Mammary epithelial cell (primary cell): ENCODE measurements at places on chromosomes 3 and 15. TPM values are rescaled to one million over a fixed set of nuclear protein-coding genes. Genes with fewer than 3 reads are reported as not detected.
A peak's percentile ranks its signal among the peaks of the same experiment; 100 is the strongest.

DNA sequence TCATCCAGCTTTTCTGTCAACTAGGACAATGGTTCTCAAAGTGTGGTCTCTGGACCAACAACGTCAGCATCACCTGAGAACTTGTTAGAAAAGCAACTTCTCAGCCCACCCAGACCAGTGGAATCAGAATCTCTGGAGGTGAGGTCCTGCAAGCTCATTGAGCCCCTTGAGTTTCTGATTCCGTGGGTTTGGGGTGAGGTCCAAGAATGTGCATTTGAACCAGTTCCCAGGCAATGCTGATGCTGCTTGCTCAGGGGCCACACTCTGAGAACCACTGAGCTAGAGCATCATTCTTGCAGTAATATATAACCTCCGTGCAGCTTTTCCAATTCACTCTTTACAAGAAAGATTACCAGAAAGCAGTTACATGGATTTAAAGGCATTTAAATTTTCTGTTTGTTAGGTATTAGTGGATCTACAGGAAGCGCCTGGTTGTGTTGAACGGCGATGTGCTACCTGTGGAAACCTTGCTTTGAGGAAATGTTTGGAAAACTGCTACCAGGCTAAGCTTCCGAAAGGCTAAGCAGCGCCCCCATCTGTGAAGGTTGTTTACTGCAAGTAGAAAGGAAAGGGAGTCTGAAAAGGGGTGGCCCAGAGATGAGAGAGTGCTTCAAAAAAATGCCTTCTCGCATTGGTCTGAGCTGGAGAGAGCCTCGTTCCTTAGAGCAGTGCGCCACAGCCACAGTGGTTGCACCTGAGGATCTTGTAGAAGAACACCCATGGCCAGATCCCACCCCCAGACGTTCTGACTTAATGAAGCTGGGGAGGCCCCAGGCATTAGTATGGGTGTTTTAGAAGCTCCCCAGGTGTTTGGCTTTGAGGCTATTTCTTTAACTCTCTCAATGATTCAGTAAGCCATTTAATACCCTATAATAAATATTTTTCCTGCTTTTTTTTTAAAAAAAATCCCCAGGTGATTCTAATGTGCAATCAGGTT, 50.0 kb downstream of the RLBP1 start:
- DNase-seq, result no peak

GRCh38 chr15:90189781-90190467, 11.2 kb upstream of the SEMA4B start:
- no peak for DNase-seq

- DNase-seq, result peak; percentile 30
Observed at GRCh38 chr3:128992926-128993460, 883 bp downstream of the CFAP92 start.

TIMP4 gene
- total RNA-seq, result not detected in 2 replicates

GRCh38 chr15:28098766-28099554, at the start of gene OCA2:
TSS of gene OCA2 (minus strand) at chr15:28099315. CDS start at chr15:28081874, 17,441 bp downstream.
- no peak for DNase-seq

GRCh38 chr15:77160562-77161478, 89.9 kb upstream of the TSPAN3 start:
- peak; percentile 43 for DNase-seq

GRCh38 chr3:5140230-5140621, 18.1 kb downstream of the ARL8B start:
- no peak for DNase-seq

GRCh38 chr3:33879540-33879939, 81.1 kb downstream of the PDCD6IP start:
- no peak for DNase-seq

- no peak for DNase-seq
Observed at GRCh38 chr3:6736836-6737629, 123.9 kb upstream of the GRM7 start.

DNA sequence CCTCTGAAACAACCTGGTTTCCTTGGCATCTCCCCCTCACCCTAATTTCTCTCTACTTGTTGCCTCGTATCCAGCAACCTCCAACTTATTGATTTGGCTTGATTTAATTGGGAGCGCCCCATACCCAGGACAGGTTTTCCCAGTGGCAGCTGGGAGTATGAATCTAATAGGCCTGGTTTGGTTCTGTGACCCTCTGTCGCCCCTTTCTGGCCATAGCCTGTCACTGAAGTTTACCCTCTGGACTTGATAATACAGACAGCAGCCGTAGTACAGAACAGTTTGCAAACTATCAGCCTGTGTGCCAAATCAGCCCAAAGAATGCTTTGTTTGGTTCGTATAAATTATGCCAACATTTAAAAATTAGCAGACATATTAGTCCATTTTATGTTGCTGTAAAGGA, 525.1 kb upstream of the GOLIM4 start:
- DNase-seq, result no peak

PLA2G4D gene
- total RNA-seq, result under 0.01 TPM

DNA sequence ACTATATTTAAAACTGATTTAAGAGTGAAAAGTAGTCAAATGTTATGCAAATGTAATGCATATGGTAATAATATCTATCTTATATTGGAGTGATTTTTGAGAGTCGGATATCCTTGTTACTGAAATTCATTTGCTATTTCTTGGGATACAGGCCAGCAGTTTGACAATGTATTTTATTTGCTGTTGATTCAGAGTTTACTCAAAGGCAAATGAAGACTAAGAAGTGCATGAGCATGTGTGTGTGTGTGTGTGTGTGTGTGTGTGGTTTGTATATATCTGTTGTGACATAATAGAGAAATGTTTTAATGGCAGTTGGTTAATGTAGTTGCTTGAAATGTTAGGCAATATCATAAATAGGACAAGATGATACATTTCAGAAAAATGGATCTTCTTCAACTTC, 39.0 kb downstream of the UNC13C start:
- DNase-seq, result no peak

DNA sequence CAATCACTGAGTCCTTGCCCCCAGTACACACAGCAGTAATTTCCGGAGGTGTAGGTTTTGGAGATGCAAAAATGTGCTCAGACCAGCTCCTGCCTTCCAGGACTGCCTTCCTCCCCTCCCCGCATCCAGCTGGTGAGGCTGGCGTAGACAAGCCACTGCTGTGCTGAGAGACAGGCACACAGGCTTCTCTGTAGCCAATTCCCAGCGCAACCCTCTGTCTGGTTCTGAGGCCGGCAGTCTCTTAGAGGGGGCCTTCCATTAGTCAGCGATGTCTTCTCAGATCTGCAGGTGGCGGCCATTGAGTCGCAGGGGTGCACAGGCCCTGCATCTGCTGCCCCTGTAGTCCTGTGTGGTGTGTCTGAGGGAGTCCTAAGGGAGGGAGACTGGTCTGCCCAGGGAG, 114.4 kb downstream of the DNAJB8 start:
- DNase-seq, result no peak

CPA3 gene
- total RNA-seq, result not detected

- DNase-seq, result no peak
Observed at GRCh38 chr3:155392138-155392537, 98.7 kb upstream of the STRIT1 start.

HYKK gene
- total RNA-seq, result 2.5 and 2.9 TPM in 2 replicates

CCDC33 gene
- total RNA-seq, result not detected in 2 replicates

DNA sequence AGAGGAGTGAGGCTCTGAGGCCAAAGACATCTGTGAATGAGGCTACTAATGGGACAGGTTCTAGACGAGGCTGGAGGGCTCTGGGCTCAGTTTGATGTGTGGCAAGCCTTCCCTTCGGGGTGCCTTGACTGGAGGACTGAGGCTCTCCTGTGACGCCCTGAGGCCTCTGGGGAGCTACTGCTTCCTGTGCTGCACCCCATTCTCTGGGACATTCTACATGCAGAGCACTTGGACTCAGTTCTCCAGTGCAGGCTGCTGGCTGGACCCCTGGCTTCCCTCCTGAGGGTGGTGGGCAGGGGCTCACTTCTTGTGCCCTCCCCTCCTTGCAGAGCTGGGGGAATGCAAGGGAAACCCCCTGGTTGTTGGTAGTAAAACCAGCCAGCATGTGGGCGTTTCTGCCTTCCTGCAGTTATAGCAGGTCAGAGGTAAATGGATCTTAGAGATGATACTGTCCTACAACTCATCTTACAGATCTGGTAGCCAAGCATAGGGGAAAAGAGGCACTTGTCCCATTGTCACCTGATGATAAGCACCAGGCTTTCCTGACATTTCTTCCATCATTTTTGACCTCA, 133.3 kb downstream of the CHDH start:
- DNase-seq, result no peak

SLC9C1 gene
- total RNA-seq, result 1.7 TPM

- no peak for DNase-seq
Observed at GRCh38 chr3:71252466-71252865, 331.1 kb downstream of the FOXP1 start.

DNA sequence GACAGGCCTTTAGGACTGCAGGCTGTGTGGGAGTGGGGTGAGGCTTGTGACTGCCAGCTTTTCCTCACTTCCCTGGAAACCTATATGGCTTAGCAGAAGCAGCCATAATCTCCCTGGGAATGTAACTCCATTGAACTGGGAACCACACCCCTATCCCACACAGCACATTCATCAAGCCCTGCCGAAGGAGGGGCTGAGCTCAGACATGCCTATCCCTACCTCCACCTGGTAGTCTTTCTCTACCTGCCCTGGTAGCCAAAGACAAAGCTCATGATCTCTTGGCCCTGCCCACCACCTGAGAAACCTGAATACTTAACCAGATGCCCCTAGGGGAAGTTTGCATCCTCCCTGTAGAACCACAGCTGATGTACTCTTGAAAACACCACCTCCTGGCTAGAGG, 219.8 kb downstream of the UNC13C start:
- no peak for DNase-seq

JMJD7 gene
- total RNA-seq, result 5.8 TPM

DNA sequence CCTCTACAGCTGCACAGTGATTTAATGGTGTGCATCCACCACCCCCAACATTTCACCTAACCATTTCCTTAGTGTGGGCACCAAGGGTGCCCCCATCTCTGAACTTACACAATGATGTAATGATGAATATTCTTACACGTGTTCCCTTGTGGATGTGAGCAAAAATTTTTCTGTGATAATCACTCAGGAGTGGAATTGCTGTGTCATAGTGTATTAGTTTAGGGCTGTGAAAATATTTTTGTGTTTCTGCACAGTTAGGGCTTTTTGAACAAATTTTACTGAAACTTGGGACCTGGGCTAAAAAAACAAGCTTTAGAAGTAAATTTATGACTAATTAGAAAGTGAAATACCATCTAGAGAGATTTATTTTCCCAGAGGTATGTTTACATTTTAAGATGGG, 134.5 kb upstream of the CCNL1 start:
- DNase-seq, result no peak

NR2E3 gene
- total RNA-seq, result 0.61 and 1.7 TPM in 2 replicates

DNA sequence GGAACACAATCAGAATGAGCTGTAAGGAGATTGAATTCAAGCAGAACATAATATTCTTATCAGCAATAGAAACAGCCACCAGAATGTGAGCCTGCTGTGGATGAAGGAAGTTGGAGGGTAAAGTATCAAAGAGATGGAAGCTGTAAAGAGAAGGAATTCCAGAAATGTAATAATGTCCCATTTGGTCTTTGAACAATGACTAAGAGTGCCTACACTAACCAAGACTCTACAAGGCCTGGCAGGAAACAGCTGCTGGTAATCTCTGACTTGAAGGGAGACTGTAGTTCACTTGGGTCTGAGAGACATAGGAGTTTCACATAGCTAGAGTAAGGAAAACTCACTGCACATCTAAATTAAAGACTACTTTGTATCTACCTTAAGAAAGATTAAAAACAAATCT, 1176.0 kb upstream of the ALCAM start:
- DNase-seq, result no peak

- no peak for DNase-seq
Observed at GRCh38 chr3:163951397-163951987, 1126.8 kb downstream of the SI start.

- no peak for DNase-seq
Observed at GRCh38 chr15:69562564-69562963, 109.9 kb downstream of the RPLP1 start.

CCR9 gene
- total RNA-seq, result not detected in 2 replicates

- peak; percentile 90 for DNase-seq
Observed at GRCh38 chr3:5022187-5022965, 43.1 kb downstream of the BHLHE40 start.

DNA sequence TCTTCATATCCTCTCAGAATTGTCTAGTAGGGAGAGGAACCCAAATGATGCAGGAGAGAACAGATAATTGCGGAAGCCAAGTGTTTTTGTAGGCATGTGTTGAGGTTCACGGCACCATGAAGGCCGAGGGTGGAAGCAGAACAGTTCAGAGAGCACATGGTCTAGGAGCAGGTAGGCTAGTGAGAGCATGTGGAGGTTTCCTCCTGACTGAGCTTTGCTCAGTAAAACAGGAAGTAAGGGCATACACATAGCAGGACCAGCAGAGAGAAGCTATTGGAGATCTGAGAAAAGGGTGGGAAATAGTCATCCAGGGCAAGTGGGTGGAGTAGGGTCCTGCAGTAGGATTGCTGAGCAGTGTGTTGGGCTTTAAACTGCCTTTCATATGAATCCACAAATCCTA, 491.1 kb downstream of the FHIT start:
- DNase-seq, result no peak

LSAMP gene
- total RNA-seq, result not detected

DNA sequence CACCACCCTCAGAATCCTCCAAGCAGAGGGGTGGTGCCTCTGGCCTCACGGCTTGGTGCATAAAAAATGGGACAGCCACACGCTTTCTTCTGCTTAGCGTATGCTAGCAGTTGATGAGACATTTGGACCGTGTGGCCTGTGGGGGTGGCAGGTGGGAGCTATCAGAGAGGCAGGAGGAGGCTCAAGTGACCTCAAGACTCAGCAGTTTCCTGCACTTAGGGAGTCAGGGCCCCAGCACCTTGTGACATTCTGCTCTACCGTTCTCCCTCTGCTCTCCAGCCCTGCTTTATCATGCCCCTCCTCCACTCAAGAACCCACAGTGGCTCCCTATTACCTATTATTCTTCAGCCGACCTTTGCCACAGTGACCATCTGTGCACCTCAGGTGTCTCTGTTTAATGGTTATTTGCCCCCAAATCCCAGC, 41.0 kb upstream of the CGNL1 start:
- DNase-seq, result no peak

PIAS1 gene
- 25.2 and 31.0 TPM in 2 replicates for total RNA-seq
